CD4-positive, alpha-beta T cell treated with Interleukin-4 for 4 hours (primary cell): ENCODE measurements at places on chromosomes 3 and 15.

- DNase-seq = no peak
These were observed 4.8 kb upstream of the MECOM start for GRCh38 chr3:169668072-169668956.

- DNase-seq = no peak
These were observed 6.9 kb downstream of the KNL1 start for GRCh38 chr15:40600956-40601355.

GRCh38 chr3:98744283-98744682, 18.9 kb upstream of the ST3GAL6 start:
- no peak for DNase-seq

DNA sequence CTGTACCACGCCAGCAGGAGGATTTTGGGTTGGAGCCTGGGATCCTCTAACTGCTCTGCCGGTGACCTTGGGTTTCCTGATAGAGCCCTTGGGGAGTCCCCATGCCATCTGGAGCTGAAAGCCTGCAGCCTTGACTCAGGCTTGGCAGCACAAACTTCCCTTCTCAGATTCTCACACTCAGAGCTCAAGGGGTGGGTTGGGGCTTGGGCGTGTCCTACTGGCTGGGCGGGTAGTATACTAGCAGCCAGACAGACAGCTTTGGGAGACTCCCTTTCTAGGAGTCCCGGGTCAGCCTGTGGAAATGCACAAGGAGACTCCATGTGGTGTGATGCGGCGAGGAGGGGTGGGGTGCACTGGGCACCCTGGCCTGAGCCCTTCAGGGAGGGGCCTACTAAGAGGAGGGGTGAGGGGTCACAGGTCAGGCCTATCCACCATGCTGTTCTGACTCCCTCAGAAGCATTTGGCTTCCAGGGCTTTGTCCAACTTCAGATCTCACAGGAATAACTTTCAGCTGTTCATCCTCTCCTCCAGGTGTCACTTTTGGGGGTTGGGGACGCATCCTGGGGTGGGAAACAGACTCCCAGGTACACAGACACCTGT, 21.6 kb upstream of the PLXNA1 start:
- DNase-seq = no peak

GRCh38 chr3:68447885-68448284, 484.5 kb downstream of the TAFA4 start:
- no peak for DNase-seq

DNA sequence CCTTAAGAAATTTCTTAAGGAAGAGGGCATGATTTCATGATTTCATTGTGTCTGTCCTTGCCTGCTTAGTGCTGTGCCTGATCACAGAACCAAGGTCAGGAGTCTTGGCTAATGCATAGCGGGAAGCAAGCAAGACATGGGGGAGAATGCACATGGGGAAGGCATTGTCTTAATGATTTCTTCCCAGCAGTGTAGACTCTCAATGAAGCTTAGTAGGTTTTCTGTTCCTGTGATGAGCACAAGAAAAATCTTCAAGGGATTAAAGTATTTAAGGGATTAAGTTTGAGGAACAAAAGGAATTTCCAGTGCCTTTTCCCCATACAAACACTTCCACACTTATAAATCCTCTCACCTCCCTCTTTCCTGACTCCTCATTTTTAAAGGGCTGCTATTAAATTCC, 46.9 kb upstream of the SEMA6D start:
- DNase-seq = no peak

GRCh38 chr3:122251428-122251827, 68.0 kb downstream of the CASR start:
- DNase-seq = no peak

- DNase-seq = no peak
These were observed 523.1 kb upstream of the FRG2C start for GRCh38 chr3:75140904-75141615.

- no peak for DNase-seq
These were observed 23.5 kb downstream of the TPRG1 start for GRCh38 chr3:189195302-189195701.

GRCh38 chr15:61748529-61748928, 311.7 kb downstream of the VPS13C start:
- no peak for DNase-seq

DNA sequence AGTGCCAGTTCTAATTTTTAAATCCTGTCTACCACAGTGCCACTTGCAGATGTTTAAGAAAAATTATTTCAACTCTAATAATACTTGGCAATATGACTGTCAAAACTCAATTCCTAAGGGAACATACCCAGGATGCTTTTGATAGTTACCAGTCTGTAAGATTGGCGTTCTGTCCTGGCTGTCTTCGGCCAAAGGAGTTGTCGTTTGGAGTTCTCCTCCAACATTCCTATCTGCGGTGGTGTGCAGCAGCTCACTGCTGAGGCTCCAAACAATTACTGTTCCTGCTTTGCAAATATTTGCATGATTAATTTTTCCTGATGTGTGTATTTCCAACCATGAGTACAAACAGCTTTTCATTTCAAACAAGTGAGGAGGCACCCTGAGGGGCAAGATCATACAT, 330.8 kb upstream of the DPH6 start:
- DNase-seq = no peak

DNA sequence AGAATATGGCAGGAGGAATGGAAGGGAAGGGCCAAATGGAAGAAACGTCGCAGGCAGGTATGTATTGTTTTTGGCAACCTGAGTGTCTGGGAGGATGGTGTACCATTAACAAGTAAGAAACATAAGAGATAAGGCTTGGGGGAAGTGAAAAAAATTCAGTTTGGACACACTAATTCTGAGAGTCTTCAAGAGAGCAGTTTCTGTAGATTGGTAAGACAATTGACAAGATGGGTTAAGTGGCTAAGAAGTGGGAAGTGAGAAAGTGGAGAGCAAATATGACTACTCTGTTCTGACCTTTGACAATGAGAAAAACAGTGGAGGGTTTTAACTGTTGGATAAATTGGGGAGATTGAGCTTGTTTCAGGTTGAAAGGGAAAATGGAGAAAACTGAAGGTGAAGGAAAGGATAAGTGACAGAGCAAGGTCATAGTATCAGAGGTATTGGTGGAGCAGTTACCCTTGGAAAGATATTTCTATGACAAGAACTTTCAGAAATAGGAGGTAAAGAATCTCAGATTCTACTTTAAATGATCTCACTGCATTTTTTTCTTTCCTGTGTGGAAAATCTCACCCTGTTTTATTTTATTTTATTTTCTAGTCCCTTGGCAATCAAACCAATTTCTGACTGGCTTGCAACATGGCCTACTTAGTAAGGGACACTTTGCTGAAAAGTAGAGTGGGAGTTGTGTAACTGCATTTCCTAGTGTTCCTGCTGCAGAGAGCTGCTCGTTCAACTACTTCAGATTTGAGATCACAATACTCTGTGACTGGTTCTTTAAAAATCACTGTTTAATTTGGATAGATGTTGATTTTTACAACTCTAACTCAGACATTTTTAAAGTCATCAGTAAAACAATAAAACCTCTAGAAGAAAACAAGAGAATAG, 23.1 kb upstream of the GABPB1 start:
- DNase-seq = no peak

DNA sequence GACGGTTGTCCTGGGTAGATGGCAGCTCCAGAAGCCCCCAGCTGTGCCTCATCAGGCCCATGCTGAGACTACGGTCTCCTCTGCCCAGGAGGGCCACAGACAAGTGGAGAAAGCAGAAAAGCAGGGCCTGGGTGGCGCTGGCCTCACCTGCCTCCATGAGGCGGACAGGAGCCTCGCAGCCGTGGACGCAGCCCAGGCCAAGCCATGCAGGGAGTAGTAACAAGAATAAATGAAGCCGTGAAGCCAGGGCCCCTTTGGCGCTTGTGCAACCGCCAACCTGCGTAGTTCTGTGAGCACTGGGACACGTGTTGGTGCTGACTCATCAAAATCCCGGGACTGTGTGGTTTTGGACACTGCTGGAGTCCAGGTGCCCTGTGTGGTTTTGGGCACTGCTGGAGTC, 12.3 kb upstream of the MUC4 start:
- no peak for DNase-seq

- no peak for DNase-seq
These were observed 596.9 kb upstream of the ARPP21 start for GRCh38 chr3:35042210-35042991.

DNA sequence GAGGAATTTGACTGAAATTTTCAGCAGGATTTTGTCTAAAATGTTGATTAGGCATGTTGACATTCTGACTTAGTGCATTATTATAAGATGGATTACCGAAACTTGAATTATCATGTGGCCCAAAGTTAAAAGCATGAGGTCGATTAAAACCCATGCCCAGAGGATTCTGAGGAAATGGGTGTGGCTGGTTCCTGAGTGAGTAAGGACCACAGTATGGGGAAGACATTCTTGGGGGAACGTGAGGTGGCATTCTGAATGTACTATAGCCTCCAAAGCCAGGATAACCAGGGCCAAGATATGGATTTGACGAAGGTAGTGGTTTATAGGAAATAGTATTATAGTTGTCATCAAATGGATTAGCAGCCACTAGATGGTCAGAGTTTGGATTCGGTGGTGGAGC, 38.7 kb upstream of the DNAAF4 start:
- DNase-seq = no peak

- no peak for DNase-seq
These were observed 9.5 kb upstream of the ARL14 start for GRCh38 chr3:160667452-160667851.

GRCh38 chr3:100893108-100893507, 100.1 kb downstream of the ABI3BP start:
- no peak for DNase-seq

DNA sequence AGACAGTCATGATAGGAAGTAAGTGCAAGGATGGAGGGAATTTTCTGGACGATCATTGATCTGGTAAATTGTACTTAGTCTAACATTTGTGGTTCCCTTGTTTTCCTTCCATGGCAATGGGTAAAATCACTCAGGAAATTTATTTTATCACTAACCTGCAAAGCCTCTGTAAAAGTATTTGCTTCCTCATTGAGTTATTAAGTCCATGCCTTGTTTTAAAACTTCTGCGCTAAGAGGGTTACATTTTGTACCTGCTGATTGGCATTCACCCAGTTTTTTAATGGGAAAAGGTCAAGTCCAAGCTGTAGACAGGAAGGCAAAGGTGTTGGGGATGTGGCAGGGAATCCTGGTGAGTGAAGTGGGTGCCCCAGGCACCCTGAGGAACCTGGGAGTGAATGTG, 146.2 kb upstream of the NR2F2 start:
- DNase-seq = no peak

GRCh38 chr3:194554473-194555123, 67.8 kb upstream of the ATP13A3 start:
- no peak for DNase-seq

GRCh38 chr3:24155276-24155675, 210.2 kb downstream of the NR1D2 start:
- no peak for DNase-seq

GRCh38 chr3:157127268-157127667, 32.7 kb downstream of the CCNL1 start:
- DNase-seq = no peak

GRCh38 chr15:90203922-90204321, 2.8 kb downstream of the SEMA4B start:
- no peak for DNase-seq

GRCh38 chr3:169509359-169509758, 154.2 kb downstream of the MECOM start:
- DNase-seq = no peak

DNA sequence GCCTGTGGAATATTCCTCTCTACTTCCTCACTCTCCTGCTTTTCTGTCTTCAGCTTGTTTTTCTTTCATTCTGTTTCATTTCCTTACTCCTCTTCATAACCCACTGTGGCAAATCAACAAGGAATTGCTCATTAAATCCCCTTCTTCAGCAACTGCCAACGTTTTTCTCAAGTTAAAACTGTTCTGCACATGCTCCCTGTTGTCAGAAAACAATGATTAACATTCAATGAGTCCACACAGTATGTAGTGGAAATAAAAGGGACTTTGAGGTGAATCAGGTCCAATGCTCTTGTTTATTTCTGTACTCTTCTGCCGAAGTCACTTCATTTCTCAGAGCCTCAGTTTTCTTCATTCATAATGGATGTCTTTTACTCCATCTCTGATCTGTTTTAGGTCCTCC, 11.9 kb upstream of the ROBO2 start:
- no peak for DNase-seq

- peak; percentile 80 for DNase-seq
These were observed at the start of gene MPI for GRCh38 chr15:74889883-74890664. Gene MPI, plus strand, starts transcription at chr15:74890042. Its CDS starts 32 bp downstream, at chr15:74890074.

DNA sequence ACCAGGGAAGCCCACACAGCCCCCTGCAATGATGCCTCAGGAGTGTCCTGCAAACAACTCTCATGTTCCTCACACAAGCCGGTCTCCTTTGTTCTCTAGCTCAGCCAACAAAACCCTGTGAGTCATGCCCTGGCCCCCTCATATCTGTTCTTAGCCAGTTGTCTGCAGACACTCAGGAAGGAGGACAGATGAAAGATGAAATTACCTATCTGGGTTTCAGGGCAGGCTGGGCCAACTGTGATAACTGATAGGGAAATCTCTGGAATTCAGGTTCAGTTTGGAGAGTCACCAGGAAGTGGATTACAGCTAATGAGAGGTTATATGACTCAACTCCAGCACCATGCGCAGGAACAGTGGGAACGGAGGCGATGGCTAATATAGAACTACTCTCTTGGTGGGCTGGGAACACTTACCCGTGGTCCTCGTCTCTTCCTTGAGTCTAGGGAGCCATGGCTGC, 352.0 kb upstream of the ADAMTS9 start:
- DNase-seq = no peak

DNA sequence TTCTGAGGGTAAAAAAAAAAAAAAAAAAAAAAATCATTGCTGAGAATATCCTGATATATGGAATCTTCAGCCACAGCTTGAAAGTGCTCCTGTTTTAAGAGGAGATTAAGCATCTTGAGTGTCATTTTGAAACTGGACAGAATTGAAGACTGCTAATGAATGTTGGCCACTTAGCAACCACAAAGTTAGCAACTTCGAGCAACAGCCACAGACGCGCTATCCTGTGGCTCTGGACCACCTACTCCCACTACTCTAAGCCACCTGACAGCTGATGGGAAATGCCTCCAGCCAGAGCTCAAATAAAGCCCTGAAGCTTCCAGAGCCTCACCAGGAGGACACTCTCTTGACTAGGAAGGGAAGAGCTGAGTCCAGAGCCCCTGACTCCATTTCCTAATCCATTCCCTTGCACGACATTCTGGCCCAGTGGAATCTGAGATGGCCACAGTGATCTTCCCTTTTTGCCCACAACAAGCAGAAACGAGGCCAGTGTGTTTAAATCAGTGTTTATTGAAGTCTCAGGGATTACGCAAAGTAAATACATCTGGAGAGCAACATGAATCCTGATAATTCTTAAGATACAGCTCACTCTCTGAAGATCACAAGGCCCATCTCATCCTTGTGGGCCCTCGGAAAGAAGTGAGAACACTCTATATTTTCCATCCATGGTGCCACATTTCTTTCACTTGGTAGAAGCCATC, 58.6 kb downstream of the TMEM212 start:
- no peak for DNase-seq

- DNase-seq = no peak
These were observed 7.1 kb downstream of the PLCD1 start for GRCh38 chr3:38022301-38022700.

GRCh38 chr3:38738630-38739395, 77.2 kb downstream of the SCN10A start:
- DNase-seq = no peak

GRCh38 chr3:13884851-13885703, 5.2 kb upstream of the WNT7A start:
- DNase-seq = peak; percentile 72
